ENCODE measurements at places on chromosomes 2 and 18.

DNA sequence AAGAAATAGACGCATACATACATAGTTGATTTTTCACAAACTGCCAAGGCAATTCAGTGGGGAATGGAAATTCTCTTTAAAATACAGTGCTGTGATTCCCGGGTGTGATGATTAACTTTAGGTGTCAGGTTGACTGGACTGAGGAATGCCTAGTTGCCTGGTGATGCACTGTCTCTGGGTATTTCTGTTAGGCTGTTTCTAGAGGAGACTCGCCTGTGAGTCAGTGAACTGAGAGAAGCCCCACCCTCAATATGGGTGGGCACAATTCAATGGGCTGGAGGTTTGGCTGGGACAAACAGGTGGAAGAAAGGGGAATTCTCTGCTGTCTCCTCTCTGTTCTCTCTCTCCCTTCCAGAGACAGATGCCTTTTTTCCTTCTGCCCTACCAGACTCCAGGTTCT, 187.6 kb downstream of the ARHGAP28 start:
- no peak for DNase-seq

- DNase-seq: no peak
These were observed 709 bp downstream of the RAB27B start for GRCh38 chr18:54828986-54829385.

GRCh38 chr18:8706791-8707555, 1.6 kb downstream of the MTCL1 start:
- no peak for DNase-seq

DNA sequence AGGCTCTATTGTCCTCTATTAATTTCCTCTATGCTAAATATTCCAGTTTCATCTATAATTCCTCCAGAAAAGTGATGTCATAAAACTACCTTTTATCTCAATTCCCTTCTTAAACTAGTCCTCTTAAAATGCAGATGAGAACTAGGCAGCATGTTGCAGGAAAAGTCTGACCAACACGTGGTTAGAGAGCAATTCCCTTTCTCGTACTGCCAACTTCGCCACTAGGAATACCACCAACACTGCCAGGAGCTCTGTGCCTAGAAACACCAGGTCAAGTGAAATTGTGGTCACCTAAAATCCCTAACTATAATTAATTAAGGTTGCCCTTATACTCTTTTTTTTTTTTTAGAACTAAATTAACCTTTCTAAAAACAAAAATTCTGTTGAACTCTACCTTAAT, 127.7 kb downstream of the PPP1R1C start:
- no peak for DNase-seq

GRCh38 chr2:132701810-132702209, 31.8 kb upstream of the LYPD1 start:
- no peak for DNase-seq

- no peak for DNase-seq
These were observed 311.2 kb downstream of the LPIN1 start for GRCh38 chr2:12057436-12058166.

- no peak for DNase-seq
These were observed 1.5 kb upstream of the ASNSD1 start for GRCh38 chr2:189659734-189660133.

DNA sequence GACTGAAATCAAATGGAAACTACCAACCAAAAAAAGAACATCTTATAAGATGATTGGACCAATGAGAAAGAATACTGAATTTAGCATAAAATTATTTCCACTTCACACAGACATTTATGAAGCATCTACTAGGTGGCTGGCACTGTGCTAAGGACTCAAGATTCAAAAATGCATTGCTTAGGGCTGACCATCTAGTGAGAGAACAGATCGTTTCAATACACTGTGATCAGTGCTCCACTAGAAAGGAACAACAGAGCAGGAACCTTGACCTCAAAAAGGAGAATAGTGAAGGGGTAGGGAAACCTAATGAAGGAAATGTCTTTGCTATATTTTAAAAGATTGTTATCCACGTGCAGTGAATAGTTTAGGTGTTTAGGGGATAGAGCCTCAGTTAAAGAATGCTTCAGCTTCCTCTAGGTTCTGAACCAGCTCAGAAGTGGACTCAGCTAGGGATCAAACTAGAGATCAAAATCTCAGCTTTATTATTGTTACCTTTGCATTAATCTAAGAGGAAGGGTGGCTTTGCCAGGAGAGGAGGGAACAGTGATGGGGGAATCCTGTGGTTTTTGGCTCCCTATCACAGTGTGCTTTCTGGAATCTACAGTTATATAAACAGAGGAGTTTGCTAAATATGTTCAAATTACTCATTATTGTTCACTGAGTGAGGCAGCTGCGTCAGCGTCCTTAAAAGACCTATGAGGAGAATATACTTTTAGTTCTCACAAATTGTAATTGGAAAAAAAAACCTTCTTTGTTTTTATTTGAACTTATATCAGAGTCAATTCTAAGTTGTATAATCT, 16.2 kb upstream of the BBS5 start:
- DNase-seq: no peak

DNA sequence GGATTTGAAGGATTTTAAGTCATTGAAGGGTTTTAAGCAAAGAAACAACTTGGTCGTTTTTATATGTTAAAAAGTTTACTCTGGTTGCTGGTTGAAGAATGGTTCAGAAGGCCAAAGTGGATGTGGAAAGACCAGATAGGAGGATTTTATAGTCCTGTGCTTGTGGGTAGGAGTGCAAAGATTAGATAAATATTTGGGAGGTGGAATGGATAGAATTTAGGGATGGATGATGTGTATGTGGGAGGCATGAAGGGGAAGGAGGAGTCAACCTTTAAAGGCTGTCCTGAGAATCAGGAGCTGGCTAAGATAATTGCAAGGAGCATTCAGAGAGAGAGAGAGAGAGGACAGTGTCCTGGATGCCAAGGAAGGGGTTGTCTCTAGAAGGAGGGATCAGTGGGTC, 190.1 kb upstream of the SPRED2 start:
- DNase-seq: no peak

DNA sequence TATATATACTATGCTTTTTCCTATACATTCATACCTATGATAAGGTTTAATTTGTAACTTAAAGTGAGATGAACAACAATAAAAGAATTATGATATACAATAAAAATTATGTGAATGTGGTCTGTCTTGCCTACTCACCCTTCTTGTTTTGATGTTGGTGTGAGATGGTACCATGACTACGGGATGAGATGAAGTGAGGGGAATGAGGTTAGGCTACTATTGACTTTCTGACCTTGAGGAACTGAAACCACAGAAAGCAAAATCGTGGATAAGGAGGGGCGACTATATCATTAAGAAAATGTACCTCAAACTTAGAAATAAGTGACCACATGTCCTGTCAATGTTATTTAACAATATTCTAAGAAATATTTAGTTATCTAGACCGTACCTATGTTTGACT, 103.9 kb upstream of the PPP1CB start:
- no peak for DNase-seq

GRCh38 chr2:187078297-187078696, 229.3 kb upstream of the ZSWIM2 start:
- no peak for DNase-seq

- no peak for DNase-seq
These were observed 75.0 kb downstream of the TMEM247 start for GRCh38 chr2:46554397-46554796.

DNA sequence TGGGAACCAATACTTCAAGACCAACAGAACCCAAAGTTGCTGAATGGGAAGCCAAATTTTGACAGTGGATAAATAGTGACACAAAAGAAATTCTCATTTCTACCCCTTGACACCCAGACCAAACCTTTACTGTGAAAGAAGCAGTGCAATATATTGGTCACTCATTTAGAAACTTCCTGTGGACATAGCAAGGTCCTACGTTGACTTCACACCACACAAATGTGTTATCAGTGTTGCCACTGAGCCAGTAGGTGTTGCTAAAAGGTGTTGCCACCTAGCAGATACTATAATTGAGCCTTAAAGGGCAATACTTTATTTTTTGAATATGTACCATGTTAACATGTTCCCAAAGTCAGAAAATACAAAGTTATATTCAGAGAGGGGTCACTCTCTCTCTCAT, 1008.9 kb upstream of the CDH2 start:
- no peak for DNase-seq

- DNase-seq: no peak
These were observed 149.4 kb downstream of the TNS1 start for GRCh38 chr2:217853301-217853881.

DNA sequence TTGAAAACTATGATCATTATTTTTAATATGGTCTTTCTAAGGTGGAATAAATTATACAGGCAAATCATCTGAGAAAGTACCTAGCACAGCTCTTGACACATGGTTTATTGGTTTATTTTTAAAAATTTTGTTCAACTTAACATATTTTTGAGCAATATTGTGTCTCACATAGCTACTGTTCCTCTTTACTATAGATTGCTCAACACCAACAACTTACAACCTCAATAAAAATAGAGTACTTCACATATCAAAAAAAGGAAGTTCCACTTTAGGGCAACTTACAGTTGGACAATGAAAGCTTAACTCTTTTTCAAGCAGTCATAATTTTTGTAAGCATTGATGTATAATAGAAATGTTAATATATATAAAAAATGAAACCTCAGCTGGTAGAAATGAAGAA, 440.9 kb upstream of the UBE2E3 start:
- DNase-seq: no peak

GRCh38 chr2:240990266-240990529, 8.2 kb upstream of the SNED1 start:
- DNase-seq: no peak

GRCh38 chr2:235951982-235952381, 216.2 kb downstream of the GBX2 start:
- peak; percentile 30 for DNase-seq

GRCh38 chr18:78017869-78018268, 768.2 kb downstream of the GALR1 start:
- no peak for DNase-seq

GRCh38 chr2:128263902-128264331, 54.8 kb downstream of the HS6ST1 start:
- no peak for DNase-seq

DNA sequence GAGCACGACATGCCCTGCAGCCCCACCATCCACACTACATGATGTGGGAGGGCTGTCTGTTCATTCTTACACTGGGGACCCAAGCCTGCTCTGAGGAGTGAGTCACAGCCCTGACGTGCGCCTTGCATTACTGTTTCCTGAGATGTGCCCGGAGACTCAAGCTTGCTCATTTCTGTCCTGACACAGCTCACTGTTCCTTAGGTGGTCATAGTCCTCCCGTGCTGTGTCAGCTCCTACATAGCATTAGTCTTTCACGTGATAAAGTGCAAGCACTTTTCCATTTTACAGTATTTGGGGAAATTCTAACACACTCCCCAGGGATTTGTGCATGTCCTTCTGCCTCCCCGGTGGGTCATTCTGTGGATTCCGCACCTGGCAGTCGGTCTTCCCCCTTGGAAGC, 46.2 kb upstream of the TRIM43B start:
- peak; percentile 71 for DNase-seq

DNA sequence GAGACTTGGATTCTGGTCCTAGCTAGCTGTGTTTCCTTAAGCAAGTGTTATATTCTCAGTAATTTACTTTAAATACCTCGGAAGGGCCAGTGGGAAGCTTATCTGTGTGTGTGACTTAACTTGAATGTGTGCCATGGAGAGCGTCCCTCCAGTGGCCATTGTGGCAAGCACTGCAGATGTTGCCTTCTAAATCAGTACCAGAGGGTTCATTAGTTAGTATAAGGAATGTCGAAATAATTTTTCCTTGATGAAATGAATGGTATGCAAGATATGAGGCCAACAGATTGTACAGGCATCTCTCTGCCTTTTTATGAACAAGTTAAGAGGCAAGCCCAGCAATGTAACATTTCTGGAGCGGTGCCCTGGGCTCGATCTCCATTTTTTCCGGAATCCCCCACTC, 52.0 kb downstream of the FBXO36 start:
- no peak for DNase-seq

DNA sequence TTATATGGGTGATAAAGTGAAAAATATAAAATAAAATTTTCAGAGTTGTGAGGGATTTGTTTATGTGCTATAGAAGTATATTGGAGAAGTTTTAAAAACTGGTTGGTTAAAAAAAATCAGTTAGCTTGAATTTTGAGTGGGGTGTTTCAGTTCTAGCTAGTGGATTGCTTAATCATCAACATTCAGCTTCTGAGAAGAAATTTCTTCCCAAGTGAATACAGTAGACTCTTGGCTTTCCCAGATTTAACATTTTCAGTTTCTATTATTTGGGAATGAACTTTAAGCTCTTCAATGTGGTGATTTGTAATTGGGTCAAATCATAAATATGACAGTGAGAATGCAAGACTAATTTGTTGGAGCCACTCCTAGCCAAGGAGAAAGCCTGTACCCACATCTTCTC, 120.8 kb downstream of the PLCL1 start:
- no peak for DNase-seq

DNA sequence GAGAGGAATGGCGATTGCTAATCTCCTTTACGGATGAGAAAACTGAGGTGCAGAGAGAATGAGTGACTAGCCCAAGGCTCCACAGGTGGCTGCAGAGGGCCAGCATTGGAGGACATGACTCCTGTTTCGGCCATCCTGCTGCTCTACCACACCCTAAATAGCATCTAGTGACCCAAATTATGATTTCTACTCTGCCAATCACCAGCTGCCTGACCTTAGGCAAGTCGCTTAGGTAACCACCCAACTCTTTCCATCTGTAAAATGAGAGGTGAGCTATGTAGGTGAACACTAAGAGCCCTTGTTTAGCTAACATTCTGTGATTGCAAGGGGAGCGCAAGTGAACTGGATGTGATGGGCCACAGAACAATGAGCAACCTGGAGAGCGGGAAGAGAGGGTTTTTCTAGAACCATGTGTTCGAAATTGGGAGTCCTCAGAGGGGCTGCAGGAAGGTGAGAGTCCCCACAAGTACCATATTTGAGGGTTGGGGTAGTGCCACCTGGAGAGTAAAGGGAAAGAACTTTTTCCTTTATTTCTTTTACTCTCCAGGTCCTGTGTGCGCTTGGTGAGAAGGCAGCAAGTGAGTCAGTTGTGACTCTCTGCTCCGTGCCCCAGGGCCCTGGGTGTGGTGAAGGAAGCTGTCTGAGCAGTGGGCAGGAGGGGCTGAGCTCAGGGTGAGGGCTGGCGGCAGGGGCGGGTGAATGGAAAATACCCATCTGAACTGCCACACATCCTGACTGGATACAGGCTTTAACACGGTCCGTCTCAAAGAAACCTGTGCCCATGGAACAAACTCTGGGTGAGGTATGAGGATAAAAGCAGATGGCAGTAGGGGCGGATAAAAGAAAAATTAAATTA, 2.4 kb downstream of the CYP27C1 start:
- peak; percentile 33 for DNase-seq

- no peak for DNase-seq
These were observed 35.6 kb upstream of the FBXO11 start for GRCh38 chr2:47941936-47942335.

- DNase-seq: no peak
These were observed 251.9 kb downstream of the GRB14 start for GRCh38 chr2:164369366-164369765.

- DNase-seq: no peak
These were observed 970.3 kb downstream of the CNTNAP5 start for GRCh38 chr2:124995185-124995912.

GRCh38 chr2:108905176-108905575, 83.8 kb downstream of the EDAR start:
- no peak for DNase-seq

DNA sequence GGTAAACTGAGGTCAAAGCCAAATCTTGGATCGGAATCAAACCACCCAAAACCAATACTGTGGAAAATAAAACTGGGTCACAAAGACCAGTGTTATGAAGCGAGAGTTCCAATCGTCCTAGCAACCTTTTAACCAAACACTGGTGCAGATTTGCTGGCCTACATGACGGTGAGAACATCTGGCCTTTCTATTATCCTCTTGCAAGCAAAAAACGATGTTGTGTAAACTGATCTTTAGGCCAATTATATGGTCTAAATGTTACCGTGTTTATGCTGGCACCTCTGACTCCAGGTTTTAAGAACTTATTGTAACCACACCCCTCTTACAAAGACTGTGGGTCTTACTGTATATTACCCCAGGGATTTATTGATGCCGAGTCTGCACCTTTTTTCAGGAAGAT, 145.9 kb downstream of the GFPT1 start:
- DNase-seq: no peak
